ENCODE measurements at places on chromosomes 5 and 9.

DNA sequence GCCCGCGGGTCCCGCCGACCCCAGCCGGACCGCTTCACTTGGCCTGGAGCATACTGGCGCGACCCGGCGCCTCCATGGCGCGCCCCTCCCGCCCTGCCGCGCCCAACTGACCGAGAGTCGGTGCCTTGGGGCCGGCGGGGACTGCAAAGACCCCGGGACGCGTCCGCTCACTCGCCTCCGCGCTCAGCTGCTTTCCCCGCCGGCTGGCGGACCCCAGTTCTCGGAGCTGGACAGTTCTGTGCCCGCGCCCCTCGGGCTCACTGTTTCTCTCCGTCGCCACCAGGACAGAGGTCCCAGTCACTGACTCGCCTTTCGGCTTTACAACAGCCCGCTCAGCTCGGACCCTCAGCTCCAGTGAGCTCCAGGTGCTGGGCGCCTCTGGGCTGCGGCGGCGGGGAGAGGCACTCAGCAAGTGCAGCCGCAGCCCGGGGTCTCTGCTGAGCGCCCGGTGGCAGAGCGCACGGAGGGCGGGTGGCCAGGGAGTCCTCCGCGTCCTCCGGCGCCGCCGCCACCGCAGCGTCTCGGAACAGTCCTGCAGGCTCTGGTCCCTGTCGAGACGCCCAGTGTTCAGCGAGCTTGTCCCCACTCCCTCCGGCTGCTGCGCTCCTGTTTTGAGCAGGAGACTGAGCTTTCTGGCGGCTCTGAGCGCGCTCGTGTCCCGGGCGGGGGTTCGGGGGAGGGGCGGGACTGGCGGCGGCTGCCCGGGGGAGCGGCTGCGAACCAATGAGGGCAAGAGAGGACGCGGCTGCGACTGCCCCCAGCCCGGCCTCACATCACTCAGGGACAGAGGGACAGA lies at the start of gene SMIM32:
SMIM32 (minus strand) TSS at position 637 of the 796 bp plus-strand sequence. CDS start 638 bp downstream, outside the sequence.
- DNase-seq: peak; percentile 28

GRCh38 chr9:130129432-130130061 lies 42.7 kb upstream of the NCS1 start:
- DNase-seq: no peak

DNA sequence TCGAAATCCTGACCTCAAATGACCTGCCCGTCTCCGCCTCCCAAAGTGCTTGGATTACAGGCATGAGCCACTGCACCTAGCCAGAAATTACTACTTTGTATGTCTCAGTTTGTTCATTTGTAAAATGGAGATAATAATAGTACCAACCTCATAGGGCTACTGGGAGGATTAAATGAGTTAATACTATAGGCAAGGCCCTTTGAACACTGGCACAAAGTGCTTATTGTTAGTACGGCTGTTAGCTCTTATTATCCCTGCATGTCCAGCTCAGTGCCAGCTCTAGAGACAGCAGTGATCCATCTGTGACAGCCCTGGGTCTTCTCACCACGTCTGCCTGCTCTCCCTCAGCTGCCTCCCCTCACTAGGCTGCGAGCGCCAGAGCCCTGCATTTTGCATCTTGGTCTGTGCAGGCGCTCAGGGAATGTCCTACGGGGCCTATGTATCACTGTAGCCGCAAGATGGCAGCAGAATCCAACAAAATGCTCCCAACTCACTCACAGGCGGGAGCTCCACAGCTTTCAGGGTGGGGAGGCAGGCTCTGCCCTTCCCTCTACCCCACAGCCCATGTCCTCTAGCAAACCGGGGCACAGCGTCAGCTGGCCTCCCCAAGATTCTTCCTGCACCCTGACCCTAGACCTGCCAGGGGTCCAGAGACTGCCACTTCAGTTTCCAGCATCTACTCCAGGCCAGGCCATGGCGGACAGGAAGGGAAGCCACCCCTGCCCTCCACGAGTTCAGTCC lies 17.7 kb upstream of the AKNA start:
- peak; percentile 86 for DNase-seq

GRCh38 chr9:79224672-79225433 lies 346.9 kb upstream of the TLE4 start:
- peak; percentile 93 for DNase-seq

DNA sequence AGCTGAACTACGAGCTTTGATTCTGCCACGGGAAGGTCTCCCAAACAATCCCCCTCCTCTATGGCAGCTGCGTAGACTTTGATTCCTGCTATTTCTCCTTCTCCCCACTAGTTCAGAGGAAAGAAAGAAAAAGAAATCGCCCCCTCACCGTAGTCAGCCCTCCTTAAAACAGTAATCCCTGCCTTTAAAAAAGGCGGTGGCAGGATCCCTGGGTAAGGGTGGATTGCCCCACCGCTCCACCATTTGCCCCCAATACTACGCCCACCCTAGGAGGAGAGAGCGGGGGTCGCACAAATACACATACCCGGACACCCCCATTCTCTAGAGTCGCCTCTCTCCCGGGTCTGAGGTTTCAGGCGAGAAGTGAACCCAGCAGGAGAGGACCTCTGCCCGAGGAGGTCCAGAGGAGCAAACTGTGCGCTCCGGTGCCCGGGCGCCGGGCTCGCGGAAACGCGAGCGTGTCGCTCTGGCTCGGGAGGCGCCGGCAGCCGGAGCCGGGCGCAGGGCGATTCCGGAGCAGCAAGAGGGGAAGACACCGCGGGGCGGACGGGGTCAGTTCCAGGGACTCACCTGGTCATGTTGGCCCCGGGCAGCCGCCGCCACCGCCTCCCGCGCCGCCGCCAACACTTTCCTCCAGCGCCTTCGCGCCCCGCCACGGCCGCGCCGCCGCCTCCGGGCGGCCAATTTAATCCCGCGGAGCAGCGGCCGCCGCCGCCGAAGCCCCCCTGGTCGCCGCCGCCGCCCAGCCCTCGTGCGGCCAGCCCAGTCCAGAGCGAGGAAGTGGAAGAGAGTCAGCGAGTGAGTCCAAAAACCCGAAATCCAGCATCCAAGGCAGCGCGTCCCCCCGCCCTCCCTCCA lies 1057.7 kb upstream of the DMAC1 start:
- DNase-seq: no peak

- DNase-seq: no peak
These were observed 662 bp downstream of the SUSD3 start for GRCh38 chr9:93059011-93059714.

DNA sequence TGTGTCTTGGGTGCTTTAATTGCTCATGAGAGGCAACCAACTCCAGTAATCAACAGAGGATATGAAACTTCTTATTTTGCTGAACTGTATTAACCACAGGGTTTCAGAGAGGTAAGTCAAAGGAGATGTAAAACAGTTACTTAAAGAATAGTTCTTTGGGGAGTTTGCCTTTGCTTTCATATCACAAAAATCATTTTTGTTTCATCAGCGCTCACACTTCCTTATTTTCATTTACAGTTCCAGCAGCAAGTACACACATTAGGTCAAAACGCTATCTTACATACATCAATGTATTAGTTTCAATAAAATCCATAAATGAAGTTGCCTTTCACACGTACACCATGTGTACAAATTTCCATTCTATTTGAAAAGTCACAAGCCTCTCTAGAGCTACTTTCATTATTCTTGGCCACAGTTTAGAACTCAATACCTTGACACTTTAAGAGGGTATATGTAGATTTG lies 50.1 kb downstream of the ST8SIA4 start:
- no peak for DNase-seq

GRCh38 chr5:95219411-95219810 lies 65.5 kb downstream of the MCTP1 start:
- DNase-seq: no peak
